ENCODE measurements at places on chromosomes 12 and 14.

- DNase-seq = no peak
These were observed 119.8 kb upstream of the CPM start for GRCh38 chr12:69052613-69053408.

DNA sequence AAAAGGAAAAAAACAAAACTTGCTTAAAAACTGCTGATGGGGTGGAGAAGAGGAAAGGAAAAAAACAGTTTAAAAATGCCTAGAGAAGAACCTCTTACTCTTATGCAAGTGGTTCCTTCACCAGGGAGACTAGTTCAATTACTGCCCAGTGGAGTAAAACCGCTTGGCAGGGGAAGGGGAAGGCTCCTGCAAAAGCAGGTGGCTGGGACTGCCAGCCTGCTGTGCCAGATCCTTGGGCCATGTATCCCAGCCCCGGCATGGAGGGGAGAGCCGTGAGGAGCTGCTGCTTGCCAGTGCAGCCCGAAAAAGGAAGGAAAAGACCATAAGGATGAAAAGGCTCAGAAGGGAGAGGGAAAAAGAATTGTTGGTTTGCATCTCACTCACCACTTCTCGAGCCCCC lies 123.0 kb downstream of the FSCB start:
- DNase-seq = no peak

GRCh38 chr12:5499566-5500330 lies 67.8 kb downstream of the NTF3 start:
- no peak for DNase-seq

DNA sequence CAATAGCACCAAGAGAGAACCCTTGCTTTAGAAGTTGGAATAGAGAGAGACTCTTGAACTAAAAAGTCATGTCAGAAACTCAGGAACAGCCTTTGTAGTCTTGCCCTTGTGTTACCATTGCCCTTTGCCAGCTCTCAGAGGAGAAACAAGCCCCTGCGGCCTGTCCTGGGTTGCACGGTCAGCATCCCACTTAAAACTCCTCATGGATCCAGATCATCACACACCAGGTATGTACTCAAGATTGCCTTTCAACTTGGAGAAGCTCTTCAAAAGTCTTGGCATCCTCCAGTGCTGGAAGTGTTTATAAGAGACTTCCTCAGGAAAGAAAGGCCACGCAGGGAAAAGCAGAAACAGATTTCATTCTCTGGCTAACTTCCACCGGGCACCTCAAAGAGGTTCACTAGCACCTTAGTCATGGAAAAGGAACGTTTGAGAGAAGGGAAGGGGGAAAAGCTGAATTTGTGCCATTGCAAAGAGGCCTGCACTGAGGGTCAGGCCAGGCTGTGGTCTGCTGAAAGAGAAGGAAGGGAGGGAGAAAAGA lies 594.2 kb downstream of the MED13L start:
- no peak for DNase-seq

- no peak for DNase-seq
These were observed 15.3 kb downstream of the TNFAIP2 start for GRCh38 chr14:103138301-103139131.

DNA sequence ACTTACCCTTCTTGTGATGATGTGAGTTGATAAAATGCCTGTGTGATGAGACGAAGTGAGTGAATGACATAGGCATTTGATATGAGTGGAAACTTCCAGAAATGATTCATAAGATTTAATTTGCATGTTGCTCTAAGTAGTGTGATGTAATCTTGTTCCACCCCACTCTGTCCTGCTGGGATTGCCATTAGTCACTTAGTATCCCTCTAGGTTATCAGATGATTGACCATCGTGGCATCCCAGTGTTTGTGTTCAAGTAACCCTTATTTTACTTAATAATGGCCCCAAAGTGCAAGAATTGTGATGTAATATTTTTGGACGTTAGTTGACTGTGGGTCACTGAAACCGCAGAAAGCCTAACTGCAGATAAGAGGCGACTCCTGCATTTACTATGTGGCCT lies 214.4 kb upstream of the DIO2 start:
- no peak for DNase-seq

- DNase-seq = no peak
These were observed 500 bp downstream of the GPR137C start for GRCh38 chr14:52553002-52553670.

DNA sequence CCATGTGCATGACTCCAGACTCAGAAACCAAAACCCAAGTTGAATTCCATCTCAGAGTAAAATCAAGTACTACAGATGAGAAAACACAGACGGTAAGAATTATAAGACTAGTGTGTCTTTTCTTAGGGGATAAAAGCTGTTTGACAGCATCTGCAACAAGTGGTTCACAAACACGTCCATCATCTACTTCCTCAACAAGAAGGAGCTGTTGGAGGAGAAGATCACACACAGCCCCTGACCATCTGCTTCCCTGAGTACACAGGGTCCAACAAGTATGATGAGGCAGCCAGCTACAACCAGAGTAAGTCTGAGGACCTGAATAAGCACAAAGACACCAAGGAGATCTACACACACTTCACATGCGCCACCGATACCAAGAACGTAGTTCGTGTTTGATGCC lies 110.7 kb upstream of the ATF7IP start:
- DNase-seq = no peak

DNA sequence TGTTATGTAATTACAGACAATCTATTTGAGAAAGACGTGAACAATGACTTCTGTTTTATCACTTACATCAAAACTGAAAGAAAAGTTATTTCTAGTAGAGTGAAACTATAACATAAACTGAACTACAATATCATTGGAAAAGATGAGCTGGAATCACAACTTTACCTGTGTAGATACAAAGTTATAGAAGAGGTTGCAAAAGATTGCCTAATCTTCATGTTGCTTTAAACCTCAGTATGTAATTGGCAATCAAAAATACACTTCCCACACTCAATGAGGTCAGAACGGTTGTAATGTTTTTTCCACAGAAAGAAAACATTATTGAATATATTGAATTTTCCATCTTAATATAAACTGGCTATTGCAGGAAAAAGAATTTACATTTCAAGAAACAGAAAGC lies 37.7 kb upstream of the GXYLT1 start:
- no peak for DNase-seq

DNA sequence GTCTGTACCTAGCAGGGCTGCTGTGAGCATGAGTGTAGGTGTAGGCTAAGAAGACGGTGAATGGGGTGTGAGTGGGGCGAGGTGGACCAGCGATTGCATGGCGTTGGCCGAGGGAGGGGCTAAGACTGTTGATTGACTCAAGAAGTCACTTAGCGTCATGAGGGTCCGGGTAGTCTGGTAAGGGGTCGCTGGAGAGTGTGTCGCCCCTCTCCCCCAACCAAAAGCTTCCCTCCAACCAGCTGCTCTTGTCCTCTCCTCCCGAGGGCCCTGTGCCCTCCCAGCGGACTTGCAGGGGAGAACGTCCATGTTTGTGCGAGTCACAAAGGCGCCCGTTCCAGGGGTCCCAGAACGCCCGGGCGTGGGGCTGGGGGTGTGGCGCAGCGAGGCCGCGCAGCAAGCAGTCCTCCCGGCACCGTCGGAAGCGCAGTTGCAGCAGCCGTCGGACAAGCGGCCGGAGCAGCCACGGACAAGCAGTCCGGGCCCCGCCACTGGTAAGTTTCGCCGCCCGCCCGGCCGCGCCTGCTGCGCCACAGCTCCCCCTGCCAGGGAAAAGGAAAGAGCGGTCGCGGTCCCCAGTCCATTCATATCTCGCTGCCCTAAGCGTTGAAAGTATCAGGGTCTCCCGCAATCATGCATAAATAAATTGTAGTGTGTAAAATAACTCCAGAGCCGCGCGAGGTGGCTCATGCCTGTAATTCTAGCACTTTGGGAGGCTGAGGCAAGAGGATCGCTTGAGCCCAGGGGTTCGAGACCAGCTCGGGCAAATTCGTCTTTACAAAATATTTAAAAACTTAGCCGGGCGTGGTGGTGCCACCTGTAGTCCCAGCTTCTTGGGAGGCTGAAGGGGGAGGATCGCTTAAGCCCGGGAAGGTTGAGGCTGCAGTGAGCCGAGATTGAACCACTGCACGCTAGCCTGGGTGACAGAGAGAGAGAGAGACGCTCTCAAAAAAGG lies at the start of gene CCDC63:
TSS of gene CCDC63 (plus strand) at position 373 of the 952 bp plus-strand sequence. CDS start 5,968 bp downstream, outside the sequence.
- no peak for DNase-seq

- no peak for DNase-seq
These were observed 18.2 kb downstream of the MSI1 start for GRCh38 chr12:120350576-120351350.

GRCh38 chr12:75759842-75760572 lies 248.6 kb upstream of the KRR1 start:
- DNase-seq = peak; percentile 38

DNA sequence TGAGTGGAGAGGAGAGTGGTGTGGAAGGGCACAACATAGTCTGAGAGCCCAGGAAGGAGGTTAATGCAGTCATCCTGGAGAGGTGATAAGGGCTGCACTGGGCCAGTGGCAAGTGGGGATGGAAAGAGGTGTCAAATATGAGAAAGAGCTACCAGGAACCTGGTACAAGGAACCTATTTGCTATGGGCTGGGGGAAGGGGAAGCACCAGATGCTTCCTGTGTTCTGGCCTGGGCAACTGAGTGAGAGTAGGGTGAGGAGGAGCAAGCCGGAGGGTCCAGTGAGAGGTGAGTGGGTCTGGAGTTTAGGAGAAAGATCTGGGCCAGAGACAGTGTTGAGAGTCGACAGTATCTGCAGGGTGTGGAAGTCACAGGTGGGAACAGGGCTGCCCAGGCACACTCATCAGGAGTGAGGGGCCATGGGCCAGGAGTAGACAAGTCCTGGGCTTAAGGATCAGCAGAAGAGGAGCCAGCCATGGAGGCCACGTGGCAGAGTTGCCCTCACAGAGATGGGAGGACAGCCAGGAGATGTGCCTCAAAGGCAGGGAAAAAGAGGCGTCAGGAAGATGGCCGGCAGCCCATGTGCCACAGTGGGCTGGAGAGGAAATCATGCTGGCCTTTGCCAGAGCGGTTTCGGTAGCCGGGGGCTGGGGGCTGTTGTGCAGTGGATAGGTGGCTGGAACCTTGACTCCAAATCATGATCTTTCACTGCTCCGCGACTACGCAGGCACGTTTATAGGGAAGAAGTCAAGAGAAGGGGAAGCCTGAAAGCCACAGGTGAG lies 2.9 kb upstream of the AQP6 start:
- DNase-seq = no peak

- no peak for DNase-seq
These were observed 108.5 kb downstream of the NRXN3 start for GRCh38 chr14:78278464-78279250.

DNA sequence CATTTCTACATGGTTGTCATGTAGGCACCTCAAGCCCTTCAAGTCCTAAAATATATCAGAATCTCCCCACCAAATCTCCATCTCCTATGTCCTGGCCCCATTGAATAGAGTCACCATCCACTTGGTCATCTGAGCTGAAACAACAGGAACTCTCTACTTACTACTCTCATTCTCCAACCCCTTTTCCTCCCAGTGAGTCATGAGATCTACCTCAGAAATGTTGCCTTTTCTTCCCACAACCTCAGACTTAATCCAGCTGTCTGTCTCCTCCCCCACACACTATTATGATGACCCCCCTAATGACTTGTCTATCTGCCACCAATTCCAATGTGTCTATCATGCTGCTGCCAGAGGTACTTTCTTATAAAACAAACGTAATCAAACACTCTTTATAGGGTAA lies 72.3 kb upstream of the TMEM263 start:
- DNase-seq = no peak

DNA sequence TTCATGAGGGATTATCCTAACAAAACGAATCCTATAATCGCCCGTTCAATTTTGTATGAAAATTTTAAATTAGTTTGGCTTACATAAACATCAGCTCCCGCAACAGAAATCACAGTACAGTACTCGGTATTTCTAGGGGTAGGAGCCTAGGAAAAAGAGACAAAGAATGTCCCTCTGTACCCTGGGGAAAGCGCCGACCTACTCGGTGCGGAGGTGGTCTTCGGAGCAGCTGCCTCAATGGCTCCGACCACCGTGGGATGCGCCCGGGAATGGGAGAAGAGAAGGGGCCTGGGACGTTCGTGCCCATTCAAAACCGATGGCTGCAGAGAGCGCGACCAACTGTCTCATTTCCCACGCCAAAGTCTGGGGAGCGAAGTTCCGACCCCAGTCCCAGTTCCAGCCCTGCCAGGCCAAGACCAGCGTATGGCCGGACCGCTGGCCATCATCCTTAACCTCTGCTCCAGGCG lies 618 bp downstream of the GNPNAT1 start:
- DNase-seq = no peak

DNA sequence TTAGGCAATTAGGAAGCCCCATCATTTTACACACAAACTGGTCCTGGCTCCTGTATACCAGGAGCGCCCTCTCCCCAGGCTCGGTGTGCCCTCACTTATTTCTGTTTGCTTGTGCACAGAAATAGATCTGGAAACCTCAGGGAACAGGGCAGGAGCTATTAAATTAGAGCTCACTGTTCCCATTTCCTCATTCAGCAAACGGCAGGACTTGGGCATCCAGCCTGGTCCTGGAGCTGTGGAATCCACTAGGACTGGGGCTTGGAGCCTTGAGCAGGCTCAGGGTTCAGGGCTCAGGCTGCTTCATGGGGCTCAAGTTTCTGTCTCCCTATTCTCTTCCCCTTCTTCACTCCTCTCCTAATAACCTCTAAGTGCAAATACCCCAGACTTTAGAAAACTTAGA lies 91.3 kb downstream of the VCPKMT start:
- DNase-seq = no peak

GRCh38 chr12:121238086-121238485 lies 28.2 kb downstream of the P2RX4 start:
- no peak for DNase-seq

DNA sequence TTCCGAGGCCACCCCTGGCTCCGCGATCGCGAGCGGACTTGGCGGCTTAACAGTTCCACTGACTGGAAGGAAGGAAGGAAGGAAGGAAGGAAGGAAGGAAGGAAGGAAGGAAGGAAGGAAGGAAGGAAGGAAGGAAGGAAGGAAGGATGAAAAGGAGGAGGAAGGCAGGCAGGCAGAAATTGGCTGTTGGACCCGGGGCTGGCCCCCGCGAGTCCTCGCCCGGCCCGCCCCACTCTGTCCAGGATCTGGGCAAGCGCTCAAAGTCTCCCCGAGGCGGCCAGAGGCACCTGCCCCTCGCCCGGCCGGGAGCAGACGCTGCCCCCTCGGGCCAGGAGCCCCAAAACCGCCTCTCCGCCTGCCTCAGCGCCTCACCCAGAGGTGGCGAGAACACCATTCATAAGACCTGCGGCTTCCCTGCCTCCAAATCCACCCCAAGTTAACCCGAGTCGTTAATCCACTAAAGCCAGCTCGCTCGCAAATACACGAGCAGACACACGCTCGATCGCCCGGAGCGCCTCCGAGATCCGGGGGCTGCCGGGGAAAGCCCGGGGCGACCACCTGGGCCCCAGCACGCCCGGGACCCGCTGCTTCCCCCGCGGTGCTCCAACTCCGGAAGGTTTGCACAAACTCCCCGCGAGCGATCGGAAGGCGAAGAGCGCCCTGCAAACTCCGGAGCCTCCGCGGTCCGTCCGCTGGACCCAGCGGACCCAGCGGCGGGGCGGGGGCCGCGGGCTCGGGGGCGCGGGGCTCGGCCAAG lies 844 bp downstream of the DPF3 start:
- no peak for DNase-seq

DNA sequence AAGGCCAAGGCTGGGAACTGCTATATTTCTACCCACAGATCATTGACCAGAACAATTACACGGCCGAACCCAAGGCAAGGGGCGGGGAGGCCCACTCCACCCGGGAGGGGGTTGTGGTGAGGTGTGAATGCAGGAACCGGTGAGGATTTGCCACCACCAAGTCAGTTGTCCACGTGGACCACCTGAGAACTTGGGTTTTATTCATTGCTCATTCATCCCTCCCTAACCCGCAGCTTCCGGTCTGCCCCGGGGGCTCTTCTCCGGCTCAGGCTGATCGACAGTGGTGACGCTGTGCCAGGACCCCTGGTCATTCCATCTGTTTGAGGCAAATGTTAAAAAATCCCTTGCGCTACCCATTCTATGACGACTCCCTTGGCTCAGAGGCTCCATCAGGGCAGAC lies 127.7 kb upstream of the RTL1 start:
- no peak for DNase-seq

All from NCI-H1694 (cell line).